Stimulated activated CD8-positive, alpha-beta memory T cell treated with anti-CD3 and anti-CD28 coated beads, Interleukin-7, amount 100 ng/mL, for 1 hour (primary cell): ENCODE measurements at places on chromosomes 3 and 15.

GRCh38 chr3:58151637-58152036 is 59.1 kb downstream of the DNASE1L3 start:
- no peak for DNase-seq

DNA sequence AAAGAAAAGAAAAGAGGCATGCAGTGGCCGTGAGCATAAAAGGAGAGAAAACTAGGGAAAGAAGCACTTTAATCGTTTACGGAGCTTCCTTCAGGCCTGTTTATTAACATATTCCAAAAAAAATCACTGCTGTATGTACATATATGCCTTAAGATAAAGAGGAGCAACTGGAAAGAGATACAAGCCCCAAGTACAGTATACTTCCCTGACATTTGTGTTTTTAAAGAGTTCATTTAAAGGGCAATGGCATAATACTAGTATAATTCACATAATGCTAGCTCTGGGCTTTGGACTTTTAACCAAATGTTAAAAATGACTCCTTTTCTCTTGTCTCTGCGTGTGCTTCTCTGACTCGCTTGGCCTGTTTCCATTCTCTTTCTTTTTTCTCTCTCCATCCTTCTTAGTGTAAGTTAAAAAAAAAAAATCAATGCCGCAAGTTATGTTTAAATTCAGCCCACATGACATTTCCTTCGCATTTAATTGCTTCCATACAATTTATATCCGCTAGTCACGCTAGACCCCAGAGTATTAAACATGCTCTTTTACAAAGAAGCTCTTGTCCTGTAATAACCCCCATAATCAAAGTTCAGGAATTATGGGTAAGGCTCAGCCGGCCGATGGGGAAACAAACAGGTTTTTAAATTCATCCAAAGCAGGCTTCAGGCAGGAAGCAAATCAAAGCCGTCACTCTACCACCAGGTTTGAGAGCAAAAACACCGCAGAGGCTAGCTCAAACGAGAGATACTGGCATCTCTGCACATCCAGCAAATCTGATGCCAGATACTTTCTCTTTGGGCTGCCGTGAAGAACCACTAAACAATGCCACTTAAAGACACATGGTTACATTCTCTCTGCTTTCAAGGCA is 19.4 kb downstream of the WWTR1 start:
- no peak for DNase-seq

GRCh38 chr3:54818942-54819341 is 108.9 kb downstream of the LRTM1 start:
- DNase-seq = no peak

DNA sequence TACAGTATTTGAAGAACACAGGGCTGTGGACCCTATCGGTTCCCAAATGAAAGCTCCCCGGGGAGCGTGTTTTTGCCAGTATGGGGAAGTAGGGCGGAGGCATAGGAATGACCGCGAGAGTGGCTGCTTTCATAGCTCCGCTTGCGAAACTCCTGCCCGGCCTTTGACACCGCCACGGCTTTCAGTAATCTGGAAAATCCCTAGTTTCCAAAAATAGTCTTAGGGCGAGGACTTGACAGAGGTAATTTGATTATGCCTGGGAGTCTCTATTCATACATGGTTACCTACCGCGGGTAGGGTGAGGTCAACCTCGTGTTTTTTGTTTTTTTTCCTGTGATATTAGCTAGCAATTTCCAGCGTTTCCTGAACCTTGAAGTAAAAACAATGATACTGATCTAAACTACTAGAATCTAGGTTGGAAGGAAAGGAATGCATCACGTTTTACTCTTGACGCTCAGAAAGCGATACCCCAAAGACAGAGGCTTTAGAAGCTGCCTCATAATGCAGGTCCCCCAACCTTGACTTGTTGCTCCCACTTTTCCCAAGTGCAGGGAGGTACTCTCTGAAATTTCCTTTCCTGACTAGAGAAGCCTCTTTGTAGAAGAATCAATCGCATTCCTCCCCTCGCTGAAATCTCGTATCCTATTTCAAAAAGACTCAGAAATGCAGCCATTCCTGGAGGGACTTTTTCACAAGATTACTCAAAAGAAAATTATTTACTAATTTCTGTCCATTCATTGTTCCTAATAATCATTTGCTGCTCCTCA is 894 bp upstream of the CCNL1 start:
- peak; percentile 36 for DNase-seq

- DNase-seq = no peak
Observed at GRCh38 chr3:194787650-194788049, 102.0 kb downstream of the FAM43A start.

GRCh38 chr3:160753953-160754352 is 2.1 kb upstream of the PPM1L start:
- no peak for DNase-seq

GRCh38 chr3:145721273-145721805 is 439.6 kb downstream of the PLOD2 start:
- DNase-seq = no peak

DNA sequence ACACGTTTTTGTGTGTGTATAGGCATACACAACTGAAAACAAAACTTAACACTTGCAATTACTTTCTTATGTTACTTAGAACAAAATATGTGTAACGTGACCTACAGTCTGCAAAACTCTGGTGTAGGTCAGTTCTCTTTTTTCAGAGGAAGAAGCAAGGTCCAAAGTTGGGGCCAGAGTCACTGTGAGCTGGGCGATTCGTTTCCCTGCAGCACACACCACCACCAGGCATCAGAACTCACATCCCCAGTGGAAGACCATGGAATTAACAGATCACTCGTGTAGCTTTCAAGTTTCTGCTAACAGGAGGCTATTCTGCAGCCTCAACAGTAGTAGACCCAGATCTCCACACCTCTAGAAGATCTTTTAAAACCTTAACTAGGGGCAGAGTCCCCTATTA is 25.8 kb downstream of the ANP32A start:
- no peak for DNase-seq

DNA sequence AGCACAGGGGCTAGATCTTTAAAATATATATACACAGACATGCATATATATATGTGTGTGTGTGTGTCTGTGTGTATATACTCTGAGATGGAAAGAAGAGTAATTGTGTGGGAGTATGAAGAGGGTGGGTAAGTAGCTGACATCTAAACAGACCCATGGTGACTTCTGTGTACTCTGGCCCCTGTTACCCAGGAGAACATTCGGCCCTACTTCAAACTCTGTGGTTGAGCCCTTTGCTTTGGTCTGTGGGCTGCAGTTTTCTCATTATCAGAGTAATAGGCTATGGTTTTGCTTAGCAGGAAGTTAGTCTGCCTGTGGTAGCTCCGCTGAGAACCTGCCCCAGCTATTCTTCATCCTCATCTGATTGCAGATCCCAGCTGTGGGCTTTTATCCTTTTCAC is 141.4 kb downstream of the RBPMS2 start:
- no peak for DNase-seq

DNA sequence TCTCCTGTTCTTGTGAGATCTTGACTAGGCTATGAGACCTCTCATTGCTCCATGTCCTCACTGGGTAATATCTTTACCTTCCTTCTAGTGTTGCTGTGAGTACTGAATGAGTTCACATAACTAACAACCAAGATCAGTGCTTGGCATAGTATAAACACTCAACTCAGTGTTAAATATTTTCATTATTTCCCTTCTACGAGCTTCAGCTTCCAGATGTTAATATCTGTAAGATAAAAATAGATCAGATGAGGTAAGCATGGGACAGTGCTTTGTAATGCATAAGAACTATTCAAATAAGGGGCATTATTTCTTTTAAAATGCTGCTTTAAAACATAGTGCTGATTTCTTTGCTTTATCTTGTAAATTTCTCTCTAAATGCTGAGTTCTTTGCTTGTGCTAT is 130.8 kb downstream of the DIPK2A start:
- DNase-seq = no peak

DNA sequence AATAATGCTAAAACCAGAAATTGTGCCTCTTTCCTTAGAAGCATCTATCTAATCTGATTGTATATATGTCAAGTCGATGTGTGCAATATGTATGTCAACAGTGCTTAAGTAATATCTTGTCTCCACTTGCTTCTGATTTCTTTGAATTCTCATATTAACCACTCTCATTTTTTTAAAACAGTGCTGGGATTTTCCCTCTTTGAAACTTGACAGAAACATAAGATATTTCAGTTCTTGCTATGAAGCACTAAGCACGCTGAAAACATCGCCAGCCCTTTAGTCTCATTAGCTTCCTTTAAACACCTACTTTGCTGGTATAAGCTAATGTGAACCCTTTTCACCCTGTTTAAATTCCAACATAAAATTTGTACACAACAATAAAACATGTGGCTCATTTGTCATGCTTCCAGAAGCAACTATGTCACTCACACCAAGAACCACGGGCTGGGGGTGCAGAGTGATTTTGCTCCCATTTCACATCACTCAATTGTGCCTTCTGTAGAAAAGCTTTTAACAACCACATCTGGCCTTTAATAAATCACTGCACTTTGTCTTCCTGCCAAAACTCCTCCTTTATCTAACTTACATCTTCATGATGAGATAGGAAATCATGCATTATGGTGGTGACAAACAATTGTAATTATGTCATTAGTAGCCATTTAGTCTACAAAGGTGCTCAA is 185.2 kb downstream of the FOXP1 start:
- no peak for DNase-seq

DNA sequence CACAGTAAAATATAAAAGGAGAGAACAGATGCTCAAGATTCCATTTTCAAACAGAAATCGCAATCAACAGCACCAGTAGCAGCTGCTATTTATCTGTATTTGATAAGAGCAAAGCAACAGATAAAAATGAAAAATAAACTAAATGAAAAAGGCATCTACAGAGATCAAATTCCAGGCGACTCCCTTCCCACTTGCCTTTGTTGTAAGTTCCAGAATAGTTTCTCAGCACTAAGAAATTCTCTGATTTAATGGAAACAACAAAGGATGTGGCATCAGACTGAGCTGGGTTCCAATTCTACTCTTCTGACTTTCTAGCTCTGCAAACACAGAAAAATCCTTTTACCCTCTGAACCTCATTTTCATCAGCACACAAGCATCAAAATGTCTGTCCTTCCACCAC is 110.8 kb upstream of the MME start:
- DNase-seq = no peak

GRCh38 chr3:191269289-191270085 is 59.7 kb upstream of the CCDC50 start:
- DNase-seq = no peak

- no peak for DNase-seq
Observed at GRCh38 chr3:51982352-51982837, 940 bp upstream of the ACY1 start.

GRCh38 chr3:176839901-176840300 is 357.4 kb downstream of the TBL1XR1 start:
- DNase-seq = no peak

- no peak for DNase-seq
Observed at GRCh38 chr15:67861983-67862382, 22.1 kb upstream of the RNU6-1 start.

GRCh38 chr15:98333251-98333650 is 315.1 kb upstream of the IGF1R start:
- no peak for DNase-seq

GRCh38 chr15:55319537-55320237 is 665 bp downstream of the PIGB start:
- no peak for DNase-seq

DNA sequence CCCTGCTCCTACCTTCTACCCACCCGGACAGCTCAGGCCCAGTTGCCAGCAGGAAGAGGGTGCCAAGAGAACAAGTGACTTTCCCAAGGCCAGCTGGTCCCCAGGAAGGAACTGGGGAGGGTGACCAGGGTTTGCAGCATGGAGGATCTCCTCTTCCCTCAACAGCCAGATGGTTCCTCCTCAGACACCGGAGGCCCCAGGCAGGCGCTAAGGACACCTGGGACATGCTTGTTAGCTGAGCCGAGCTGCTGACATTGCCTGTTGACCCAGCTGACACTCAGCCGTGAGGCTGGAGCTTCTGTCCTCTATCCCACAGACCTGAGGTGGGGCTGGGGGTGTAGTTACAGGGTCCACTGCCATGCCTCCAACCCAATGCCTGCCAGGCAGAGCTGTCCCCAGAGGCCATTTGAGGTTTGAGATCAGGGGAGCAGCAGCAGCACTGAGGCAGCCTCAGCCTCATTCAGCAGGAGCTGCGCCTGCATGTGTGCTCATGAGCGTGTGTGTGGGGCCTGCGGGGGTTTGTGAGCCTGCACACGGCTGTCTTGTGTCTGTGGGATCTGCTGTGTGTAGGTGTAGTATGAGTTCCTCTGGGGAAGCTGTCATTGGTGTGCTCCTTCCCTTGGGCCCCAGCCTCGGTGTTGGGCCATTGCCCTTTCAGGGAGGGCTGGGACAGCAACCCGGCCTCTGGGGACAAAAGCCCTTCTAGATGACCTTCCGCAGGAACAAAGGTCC is 7.1 kb downstream of the CPLX3 start:
- no peak for DNase-seq

- DNase-seq = no peak
Observed at GRCh38 chr3:16404349-16404895, 109.1 kb downstream of the RFTN1 start.

DNA sequence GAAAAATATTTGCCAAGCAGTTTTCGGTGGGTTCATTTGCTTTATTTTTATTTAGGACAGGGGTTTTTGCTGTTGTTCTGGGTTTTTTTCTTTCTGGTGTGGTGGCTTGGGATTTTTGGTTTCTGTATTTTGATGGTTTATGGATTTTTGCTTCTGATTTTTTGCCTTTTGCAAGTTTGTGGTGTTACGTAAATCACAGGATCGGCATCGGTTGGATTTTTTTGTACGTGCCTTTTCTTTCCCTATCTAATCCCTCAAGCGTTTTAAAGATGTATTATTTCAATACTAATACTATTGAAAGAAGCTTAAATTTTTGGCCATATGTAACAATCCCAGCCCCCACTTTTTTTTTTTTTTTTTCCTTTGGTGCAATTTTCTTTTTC is 782 bp upstream of the BCL6 start:
- no peak for DNase-seq

- DNase-seq = no peak
Observed at GRCh38 chr3:30293621-30294240, 312.7 kb upstream of the TGFBR2 start.

- no peak for DNase-seq
Observed at GRCh38 chr15:69114331-69114928, 46.0 kb upstream of the GLCE start.

DNA sequence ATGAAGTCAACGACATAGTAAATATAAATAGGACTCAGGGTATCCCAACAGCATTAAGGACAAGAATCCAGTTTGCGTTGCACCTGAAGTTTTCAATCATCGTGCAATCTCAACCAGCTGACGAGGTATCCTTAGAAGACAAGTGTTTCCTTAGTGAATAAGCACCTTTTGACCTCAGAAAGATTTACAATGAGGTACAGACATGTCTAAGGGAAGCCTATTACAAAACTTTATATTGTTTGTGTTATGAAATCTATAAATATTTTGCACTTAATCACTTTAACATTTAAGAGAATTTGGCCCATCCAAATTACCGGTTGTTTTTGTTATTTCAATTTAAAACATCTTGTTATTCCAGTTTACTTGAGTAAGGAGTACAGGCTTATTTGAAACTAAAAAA is 64.9 kb upstream of the PRICKLE2 start:
- no peak for DNase-seq
